Stimulated activated CD4-positive, alpha-beta T cell treated with anti-CD3 and anti-CD28 coated beads, Interleukin-2, amount 100 ng/mL, for 24 hours (primary cell): ENCODE measurements at places on chromosomes 12 and 14.

DNA sequence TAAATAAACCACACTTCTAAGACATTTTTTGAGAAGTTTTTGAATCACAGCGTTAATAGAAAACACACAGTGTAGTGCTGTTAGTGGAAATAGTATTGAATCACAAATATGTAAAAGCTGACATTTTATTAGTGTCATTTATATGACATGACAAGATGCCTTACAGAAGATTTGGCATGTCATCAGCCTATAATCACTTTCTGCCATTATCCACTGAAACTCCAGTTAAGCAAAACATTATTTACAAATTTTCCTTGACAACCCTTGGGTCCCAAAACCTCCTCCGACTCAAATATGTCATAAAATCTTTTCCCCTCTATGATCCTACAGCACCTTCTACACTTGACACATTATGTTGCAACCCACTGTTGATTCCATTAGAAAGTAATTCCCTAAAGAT lies 376.9 kb upstream of the LRFN5 start:
- DNase-seq: no peak

- DNase-seq: no peak
These were observed 67.5 kb downstream of the DIP2B start for GRCh38 chr12:50572287-50572686.

DNA sequence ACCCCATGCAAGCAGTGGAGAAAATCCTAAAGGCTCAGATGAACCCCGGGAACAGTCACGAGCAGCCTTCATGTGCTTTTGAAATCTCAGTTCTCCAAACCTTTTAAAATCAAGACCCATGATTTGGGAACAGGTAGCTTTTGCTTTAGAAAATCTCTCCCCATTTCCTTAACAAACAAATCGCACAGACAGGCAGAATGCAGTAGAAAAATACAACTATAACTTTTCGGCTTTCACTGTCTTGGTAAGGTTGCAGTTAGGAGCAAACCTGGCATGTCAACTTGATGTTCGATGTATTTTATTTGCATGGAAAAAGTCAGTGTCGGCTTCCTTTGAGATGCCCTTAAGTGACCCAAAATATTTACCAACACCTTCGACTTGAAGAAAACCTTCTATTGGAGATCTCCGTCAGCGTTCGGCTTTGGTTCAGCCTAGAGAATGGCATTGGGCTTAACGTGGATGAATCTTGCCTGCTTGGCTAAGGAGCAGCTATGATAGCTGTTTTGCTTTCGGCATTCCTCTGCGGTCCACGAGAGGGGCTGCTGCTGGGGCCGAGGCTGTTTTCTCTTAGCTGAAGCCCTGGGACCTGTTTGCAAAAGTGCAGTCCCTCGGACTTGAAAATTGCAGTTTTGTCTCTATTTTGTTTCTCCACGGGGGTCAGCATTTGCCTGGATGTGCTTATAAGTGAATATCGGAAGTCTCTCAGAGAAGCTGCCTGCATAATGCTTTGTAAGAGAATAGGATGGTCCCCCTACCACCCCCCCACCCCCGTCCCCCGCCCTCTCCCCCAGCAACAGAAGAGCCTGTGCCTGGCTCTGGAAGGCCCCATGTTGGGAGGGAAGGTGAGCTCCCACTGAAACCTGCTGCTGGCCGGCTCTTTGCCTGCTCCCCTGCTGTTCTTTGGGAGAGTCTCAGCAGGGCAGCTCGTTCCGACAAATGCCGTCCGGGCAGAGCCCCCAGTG lies 122.8 kb downstream of the AACS start:
- DNase-seq: no peak

GRCh38 chr12:91778091-91778832 lies 367.4 kb downstream of the BTG1 start:
- DNase-seq: no peak
